Tongue (tissue), 3 donors: ENCODE measurements at places on chromosomes 1 and 21. TPM values are rescaled to one million over a fixed set of nuclear protein-coding genes. Genes with fewer than 3 reads are reported as not detected.

Gene LCK
- 1.3 TPM for total RNA-seq

DNA sequence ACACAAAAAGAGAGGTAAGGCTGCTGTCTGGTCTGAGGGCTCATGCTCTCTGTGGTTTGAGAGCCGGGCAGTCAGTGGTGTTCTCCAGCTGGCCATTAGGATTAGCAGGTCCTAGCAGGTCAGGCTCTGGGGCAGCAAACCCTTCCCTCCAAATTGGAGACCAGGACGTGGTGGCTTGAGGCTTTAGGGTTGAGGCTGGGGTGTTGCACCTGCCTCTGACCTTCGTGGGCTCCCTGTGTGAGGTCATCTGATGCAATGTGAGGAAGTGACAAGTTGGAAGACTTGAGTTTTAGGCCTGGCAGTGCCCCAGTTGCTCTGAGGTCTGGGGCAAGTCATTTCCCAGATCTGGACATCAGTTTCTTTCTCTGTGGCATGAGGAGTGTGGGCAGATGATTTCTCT lies 24.4 kb downstream of the SZRD1 start:
- no peak for DNase-seq

DNA sequence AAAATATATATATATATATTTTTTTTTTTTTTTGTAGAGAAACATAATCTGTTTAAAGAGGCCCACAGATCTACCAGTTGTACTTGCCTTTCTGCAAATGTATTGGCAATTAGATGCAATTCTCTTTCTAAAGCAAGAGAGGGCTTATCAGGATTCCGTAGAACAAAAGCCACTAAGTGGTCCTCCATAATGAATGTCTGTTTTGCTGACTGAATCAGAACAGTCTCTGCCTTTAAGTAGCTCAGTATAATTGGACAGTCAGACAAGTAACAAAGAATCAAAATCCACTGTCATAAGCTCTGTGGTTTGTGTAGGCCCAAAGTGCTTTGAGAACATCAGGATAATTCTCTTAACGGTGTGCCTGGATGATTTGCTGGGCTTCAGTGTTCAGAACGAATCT lies 17.3 kb downstream of the SARS1 start:
- no peak for DNase-seq

- no peak for DNase-seq
These were observed 34.4 kb upstream of the ROR1 start for GRCh38 chr1:63739452-63739851.

GRCh38 chr1:209587789-209588188 lies 4.3 kb downstream of the CAMK1G start:
- no peak for DNase-seq

GRCh38 chr1:41380195-41380594 lies 19.0 kb downstream of the FOXO6 start:
- no peak for DNase-seq

DNA sequence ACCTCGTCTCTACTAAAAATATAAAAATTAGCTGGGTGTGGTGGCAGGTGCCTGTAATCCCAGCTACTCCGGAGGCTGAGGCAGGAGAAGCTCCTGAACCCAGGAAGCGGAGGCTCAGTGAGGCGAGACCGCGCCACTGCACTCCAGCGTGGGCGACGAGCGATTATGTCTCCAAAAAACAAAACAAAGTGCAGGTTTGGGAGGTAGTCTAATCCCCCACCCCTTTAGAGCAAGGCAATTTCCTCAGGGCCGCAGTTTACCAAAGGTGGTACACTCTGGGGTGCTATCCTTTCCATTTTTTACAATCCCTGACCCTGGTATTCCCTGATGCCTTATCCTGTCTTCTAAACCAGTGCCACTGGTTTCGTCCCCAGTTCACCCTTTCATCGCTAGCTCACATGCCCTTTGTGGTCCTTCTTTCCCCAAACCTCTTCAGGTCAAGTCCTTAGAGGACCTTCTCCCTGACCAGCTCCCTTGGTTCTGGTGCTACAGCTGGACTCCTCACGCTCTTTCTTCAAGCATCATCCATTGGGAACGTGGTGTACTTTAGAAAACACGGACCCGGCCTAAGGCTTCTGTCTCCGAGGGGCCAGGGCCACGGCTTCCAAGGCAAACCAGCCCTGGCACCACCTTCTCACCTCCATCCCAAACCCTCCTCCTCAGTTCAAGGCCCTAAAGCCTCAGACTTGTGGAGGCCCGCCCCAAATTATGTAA lies 873 bp downstream of the IFT25 start:
- DNase-seq: no peak
